Stimulated activated CD4-positive, alpha-beta T cell treated with anti-CD3 and anti-CD28 coated beads, Interleukin-4, amount 100 ng/mL, for 1 hour (primary cell): ENCODE measurements at places on chromosomes 4 and X.

DNA sequence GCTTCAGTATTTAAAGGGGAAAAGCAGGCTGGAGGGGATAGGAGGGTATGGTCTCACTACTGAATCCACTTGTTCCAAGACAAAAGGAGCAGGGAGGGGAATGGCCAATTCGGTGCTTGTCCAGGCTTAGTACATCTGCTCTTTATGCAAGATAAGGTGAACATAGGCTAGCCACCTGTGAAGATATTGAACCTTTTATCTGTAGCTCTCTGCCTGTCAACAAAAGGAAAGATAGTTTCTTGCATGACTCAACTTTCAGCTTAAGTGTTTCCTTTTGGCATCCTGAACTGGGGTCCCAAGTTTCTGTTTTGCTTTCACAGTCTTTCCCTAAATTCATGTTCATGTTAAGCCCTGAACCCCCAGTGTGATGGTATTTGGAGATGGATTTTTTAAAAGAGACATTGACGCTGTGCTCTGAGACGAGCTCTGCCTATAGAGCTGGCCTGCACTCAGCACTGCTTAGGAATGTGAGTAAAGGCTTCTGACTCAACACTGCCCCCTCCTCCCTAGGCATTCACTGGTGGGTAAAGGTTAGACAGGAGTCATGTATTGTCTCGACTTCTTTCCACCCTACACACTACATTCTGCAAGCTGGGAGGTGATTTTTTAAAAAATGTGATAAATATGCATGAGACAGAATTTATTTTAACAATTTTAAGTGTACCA, 28.2 kb downstream of the FAM149A start:
- no peak for DNase-seq

DNA sequence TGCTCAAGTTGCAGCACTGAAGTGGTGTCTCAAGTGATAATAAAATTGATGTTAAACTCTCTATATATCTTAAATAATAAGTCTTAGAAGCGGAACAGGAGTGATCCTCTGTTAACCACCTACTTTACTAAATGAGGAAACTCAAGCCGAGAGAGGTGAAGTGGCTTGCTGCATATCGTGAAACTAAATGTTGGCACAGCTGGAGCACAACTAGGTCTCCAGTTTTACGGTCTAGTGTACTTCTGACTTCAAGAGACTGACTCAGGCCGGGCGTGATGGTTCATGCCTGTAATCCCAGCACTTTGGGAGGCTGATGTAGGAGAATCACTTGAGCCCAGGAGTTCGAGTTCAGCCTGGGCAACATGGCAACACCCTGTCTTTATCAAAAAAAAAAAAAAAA, 35.5 kb upstream of the PLS3 start:
- no peak for DNase-seq

DNA sequence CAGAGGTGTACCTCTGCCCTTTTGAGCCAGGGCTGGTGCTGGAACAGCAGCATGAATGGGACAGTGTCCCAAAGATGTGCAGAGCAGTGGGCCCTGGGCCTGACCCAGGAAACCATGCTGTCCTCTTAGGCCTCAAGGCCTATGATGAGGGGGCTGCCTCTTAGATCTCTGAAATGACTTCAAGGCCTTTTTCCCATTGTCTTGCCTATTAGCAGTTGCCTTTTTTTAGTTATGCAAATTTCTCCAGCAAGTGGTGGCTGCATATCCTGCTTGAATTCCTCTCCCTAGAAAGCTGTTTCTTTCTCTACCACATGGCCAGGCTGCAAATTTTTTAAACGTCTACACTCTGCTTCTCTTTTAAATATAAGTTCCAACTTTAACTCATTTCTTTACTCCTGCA, 160.3 kb downstream of the CFAP299 start:
- no peak for DNase-seq

DNA sequence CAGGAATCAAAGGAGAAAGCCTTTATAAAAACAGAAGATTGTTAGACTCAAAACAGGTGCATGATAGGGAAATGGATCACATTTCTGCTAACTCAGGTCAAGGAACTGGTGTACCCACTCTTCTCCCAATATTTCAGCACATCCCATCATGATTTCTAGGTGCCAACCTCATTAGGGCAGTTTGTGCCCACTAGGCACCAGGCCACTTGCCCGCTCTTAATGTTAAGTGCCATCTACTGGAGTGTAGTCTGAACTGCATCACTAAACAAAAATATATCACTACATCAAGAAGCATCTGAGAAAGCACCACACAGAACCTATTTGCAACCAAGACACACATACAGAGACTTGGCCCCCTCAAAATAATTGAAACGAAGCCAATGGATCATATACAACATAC, 140.4 kb upstream of the GRID2 start:
- DNase-seq = no peak

DNA sequence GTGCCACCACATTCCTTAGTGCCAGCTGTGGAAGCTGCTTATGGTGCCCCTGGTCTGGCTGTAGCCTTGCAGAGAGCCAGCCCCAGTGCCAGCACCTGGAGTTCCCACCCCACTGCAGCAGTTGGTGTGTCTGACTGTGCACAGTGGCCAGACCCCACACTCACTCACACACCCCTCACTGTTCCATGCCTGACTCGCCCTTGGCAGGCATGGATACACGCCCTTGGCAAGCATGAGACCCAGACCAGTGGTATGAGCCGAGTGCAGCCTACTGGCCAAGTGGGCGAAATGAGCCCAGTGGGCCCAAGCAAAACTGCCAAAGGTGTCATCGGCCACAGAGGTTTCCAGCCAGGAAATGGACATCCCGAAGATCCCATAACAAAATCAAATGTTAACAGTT, 27.4 kb downstream of the NAA11 start:
- DNase-seq = no peak

GRCh38 chrX:134990801-134991481, at the start of gene SMIM10:
Gene SMIM10, plus strand, starts transcription at chrX:134990991. Its CDS starts 105 bp downstream, at chrX:134991096.
- peak; percentile 13 for DNase-seq

DNA sequence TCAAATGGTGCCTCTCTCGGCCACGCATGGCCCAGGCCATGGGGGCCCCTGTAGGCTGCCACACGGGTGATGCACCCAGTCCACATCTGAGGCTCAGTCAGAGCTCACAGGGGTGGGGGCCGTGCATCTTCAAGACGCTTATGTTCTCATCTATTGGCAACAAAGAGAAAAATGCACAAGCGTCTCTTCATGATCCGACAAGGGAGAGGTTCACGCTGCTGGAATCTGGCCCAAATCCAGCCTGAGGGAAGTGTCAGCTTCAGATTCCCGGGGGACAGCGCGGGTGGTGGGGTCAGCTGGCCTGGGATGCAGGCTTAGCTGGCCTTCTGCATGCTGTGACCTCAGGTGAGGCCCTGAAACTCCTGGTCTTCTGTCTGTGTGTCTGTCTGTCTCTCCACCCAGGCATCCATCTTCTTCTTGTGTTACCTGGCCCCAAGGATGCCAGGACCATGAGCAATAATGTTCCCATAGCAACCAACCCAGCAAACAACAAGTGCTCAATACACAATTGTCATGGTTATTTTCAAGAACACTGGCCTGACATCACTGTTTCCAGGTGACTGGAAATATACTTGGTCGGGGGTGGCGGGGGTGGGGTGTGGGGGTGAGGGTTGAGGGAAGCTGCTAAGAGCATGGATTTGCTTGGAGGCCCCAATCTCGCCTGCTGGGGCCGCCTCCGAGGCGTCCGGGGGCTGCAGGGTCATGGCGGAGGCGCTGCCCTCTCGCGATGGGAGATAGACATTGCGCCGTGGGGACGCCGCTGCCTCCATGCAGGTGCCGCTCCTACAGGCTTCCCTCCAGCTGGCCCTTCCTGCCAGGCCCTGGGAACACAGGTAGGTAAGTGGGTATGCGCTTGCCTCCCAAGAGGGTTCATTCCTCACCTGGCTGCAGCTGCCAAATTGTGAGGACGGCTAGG, 48.3 kb downstream of the ABLIM2 start:
- no peak for DNase-seq

DNA sequence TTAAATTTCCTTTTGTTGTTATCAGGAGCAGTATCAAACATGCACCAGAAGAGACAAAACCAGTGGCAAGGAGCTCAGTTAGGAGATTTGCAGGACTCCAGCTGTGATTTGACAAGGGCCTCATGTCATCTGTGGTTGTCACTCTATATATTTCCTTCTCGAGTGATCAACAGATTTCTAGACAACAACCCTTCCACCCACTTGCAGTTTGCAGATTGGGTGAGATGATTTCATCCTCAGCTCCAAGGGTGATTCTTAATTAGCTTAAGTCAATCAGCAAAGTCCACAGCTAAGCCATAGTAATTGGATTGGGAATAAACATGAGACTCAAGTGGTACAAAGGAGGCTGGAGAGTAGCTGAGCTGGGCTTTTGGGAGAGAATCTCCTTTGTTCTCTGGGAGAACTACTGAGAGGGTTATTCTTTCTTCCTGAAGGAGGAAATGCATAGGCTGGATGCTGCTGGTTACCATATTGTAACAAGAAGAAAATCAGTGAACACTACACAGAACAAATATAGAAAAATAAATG, 192.8 kb downstream of the PPARGC1A start:
- no peak for DNase-seq

DNA sequence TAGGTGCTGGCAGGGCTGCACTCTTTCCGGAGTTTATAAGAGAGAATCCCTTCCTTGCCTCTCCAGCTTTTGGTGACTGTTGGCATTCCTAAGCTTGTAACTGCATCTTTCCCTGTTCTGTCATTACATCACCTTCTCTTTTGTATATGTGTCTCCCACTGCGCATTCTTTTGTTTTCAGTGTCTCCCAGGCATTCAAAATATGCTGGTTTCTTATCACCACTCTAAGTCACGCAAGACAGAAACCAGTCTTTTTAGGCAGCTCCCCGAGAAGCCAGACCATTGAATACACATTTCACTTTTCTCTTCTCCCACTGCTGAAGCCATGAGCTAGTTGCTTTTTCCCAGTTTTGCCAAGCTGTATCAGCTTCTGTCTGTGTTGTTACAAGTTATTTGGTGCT, 71.0 kb downstream of the LAS1L start:
- DNase-seq = no peak

DNA sequence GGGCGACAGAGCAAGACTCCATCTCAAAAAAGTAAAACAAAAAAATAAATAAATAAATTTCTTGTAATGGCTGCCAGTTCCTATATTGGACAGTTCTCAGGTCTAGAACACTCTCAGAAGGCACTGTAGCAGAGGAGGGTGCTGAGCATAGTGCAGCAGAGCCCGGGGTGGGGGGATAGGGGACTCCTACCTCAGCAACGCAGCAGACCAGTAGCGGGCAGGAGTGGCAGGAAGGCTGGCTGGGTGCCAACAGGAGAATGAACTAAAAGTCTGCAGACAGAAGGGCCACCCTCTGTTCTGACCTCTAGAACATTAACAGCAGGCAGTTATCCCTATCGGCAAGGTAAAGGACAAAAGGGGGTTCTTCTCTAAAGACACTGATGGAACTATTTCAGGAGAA, 20.2 kb downstream of the PDK3 start:
- no peak for DNase-seq

DNA sequence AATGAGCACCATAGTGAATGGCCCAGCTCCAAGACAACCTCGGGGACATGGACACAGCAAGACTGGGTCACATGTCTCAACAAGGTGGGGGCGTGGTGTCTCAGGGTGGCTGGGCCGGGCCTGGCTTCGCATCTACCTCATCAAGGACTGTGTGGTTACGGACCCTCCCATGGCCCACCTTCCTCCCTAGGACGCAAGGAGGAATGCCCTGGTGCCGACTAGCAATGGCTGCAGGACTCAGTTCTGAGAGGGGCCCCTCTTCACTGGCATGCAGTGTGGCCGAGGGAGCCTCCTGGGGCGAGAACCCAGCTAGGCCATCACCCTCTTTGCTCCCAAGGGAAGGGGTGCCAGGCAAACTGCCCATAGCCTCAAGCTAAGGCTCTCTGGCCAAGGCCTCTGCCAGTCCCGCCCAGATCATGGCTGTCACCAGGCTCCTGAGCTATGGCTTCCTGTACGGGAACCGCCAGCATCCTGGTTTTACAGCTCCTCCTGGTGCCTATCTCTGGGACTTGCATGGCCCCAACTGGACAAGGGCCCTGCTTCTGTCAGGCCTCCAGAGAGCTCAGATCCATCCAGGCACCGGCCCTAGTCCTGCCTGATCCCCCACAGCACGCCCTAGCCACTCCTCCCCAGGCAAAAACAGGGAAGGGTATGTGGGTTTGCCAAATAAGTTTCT, 218.0 kb upstream of the AGTR2 start:
- DNase-seq = no peak

DNA sequence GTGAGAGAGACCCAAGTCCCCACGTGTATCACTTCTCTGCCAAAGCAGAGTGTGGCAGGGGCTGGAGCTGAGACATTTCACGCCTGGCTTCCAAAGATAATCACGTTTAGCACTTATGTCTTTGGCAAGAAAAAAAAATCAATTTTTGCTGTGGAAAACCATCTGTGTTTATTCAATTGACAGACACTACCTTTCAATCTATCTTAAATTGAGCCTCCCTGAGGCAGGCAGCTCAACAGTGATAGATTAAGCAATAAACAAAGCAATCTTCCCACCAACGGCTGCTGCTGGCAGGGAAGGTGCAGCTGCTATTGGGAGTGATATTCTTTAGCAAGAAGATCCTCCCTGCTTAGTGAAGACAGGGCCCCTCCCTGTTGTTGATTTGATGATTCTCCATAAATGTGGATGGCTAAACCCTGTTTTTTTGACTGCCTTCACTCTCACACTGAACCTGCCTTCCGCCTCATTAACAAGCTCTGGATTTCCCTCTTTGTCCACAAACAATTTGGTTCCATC, 11.6 kb upstream of the MAGEB17 start:
- DNase-seq = no peak

DNA sequence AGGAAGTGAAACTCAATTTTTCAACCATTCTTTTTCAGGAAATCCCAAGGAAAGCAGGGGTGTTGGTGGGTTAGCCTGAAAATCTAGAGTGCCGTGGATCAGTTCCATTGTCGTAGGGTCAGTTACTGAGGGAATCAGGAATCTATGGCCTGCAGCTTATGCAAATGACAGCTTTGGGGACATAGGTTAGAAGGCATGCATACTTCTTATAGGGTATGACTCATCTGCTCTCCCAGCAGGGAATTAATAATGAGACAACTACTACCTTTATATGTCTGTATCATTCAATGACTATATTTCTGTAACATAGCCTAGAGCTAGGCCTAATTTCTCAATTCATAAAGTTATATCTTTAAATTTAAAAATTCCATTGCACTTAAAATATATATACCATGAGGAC, 36.6 kb downstream of the ZNF41 start:
- DNase-seq = no peak

DNA sequence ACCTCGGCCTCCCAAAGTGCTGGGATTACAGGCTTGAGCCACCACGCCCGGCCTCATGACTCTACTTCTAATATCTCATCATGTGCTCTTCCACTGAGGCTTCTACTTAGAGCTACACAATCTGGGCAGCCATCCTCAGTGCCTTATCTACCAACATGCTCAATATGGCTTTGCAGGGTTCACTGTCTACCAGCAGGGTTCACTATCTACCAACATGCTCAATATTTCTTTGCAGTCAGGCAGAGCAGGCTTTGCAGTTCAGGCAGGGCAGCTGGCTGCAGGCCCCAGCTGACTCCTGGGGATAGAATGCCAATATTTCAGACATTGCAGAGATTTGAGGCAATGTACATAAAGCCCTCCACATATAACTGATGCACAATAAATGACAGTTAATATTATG, 47.5 kb downstream of the PKD2 start:
- no peak for DNase-seq

GRCh38 chr4:53522334-53522733, 69.0 kb downstream of the LNX1 start:
- DNase-seq = no peak

GRCh38 chrX:78574306-78574705, 84.8 kb downstream of the RTL3 start:
- no peak for DNase-seq

- no peak for DNase-seq
These were observed 126.9 kb upstream of the GUCY1A1 start for GRCh38 chr4:155539746-155540145.
